Osteoblast (primary cell): ENCODE measurements at places on chromosomes 11 and 22.
A peak's percentile ranks its signal among the peaks of the same experiment; 100 is the strongest.

- DNase-seq = no peak
These were observed 1349.5 kb downstream of the BRD1 start for GRCh38 chr22:48478124-48478523.

DNA sequence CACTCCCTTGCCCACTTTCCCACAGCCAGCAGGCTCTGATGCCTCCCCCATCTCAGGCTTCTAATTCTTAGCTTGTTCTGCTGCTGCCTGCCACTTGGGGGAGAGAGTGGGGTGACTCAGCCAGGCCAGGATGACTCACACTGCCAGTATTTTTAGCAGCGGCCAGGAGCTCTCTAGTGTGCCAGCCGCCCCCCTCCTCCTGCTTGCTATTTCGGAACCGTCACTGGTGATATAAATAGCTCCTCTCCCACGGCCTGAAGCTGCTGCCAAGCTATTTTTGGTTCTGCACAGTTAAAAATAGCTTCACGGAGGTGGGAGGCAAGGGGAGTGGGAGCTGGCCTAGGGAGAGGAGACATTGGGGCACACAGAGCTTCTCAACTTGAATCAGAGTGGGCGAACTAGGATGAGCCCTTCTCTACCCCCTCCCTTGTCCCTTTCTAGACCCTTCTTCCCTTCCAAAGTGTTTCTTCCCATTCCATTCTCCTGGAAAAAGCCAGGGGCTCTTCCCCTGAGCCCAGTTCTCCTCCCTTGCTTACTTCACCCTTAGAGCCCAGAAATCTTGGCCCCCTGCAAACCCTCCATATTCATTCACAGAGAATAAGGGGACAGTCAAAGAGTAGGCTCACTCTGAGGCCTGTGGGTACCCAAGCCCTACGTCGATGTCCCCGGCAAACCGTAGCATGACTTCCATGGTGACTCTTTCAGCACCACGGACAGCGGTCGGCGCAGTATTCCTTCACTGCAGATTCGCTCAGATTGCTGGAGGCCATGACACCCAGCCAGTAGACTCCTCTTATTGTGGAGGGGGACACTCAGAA is 2.5 kb upstream of the NPAS4 start:
- peak; percentile 99 for DNase-seq

DNA sequence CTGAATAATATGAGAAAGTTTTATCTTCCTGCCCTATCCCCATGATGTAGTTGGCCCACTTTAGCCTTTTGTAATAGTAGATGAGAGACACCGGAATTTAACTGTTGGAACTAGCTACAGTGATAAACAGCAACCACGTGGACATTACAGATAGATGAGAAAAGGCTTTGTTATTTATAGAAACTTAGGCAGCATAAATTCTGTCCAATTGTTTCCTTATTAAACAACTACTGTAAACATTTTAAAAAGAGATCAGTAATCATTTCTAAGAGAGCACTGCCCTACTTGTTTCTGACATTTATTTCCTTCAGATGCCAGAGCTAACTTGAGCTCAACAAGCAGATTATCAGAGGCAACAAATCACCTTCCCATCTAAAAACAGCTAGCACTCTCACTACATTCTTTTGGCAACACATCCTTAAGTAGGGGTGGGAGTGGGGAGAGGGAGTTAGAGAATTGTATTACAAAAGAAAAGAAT is 63.1 kb downstream of the SOX6 start:
- no peak for DNase-seq

- peak; percentile 94 for DNase-seq
These were observed 255 bp upstream of the SYNGR1 start for GRCh38 chr22:39349506-39349966.

GRCh38 chr22:35043252-35043933 is 22.6 kb upstream of the ISX start:
- DNase-seq = no peak

DNA sequence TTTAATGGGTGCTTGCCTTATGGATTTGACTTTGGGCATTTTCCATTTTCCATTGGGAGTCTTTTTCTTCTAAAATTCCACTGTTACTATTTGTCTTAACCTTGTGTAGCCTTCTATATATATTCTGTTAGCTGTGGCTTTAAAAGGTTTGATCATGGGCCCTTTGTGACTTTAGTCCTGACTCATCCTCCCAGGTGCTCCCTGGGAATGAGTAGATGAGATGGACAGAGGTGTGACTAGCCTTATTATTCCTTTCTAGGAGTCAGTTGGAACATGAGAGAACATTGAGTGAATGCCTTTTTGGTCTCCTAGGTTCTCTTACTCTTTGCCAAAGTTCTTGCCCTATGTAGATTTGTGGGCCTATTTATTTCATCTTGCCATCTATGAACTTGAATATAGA is 39.0 kb downstream of the DDX10 start:
- DNase-seq = no peak

DNA sequence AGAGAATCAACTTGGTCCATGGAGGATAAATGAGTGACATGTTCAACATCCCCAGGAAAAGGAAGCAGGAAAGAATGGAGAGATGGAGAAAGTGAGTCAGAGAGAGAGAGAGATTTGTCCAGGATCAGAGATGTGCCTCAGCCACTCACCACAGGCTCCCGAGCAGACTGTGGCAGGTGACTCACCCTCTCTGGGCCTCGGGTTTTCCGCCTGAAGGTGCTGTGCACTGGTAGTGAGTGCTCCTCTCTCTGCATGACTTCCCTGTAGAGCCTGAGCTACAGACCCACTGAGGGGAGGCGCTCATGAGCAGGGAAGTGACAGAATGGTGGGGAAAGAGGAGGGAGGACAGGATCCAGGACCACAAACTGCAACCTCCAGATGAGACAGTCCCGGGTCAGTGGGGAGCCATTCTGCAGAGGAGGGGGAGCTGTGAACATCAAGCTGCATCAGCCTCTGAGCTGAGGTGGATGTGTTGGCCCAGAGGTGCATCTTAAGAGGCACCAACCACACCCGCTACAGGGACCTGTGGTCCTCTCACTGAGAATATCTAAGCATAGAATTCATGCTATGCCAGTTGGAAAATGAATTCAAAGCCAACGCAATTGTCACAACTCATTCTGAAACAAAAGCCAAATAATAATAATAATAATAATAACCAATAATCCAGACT is 433.4 kb downstream of the BRD1 start:
- no peak for DNase-seq

DNA sequence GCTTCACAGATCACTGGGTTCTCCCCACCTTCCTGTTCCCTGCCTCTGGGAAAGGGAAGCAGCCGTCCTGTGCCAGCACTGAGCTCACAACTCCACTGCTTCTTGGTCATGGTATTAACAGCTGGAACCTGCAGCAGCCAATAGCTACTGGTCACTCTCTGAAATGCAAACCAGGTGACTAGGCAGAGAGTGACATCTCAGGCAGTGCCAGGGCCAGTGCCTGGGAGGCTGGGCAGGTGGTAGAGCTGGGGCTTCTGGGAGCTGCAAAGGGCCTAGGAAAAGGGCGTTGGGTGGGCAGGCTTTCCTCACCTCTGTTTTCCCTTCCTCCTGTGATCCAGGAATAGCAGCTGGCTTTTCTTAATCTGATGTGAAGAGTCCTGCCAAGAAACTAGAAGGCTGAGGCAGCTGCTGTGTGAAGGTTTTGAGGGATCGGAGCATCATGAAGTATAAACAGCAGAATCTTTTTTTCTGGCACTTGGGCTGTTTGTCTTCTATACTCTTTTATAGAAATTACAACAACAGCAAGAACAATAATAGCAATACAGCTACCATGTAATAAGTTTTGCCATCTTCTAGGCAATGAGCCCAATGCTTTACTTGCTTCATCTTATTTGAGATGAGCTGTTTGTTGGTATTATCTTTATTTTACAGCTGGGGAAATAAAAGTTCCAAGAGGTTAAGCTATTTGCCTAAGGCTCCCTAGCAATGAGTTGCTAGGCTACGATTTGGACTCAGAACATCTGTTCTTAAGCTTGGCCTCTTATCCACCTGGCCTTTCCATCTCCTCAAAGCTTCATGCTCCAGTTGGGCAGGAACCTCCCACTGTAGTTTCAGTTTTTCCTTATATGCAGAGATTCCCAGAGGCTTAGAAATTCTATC is 22.0 kb upstream of the CD44 start:
- DNase-seq = peak; percentile 73

GRCh38 chr11:15976433-15977045 is 379.8 kb downstream of the SOX6 start:
- DNase-seq = no peak

- DNase-seq = no peak
These were observed 265.4 kb downstream of the MIAT start for GRCh38 chr22:26922806-26923205.

- DNase-seq = no peak
These were observed 19.5 kb downstream of the WNT11 start for GRCh38 chr11:76186776-76187279.

- DNase-seq = no peak
These were observed 115.7 kb downstream of the ENTHD1 start for GRCh38 chr22:39777716-39778454.

- DNase-seq = no peak
These were observed 6.1 kb upstream of the CD59 start for GRCh38 chr11:33742249-33742851.

DNA sequence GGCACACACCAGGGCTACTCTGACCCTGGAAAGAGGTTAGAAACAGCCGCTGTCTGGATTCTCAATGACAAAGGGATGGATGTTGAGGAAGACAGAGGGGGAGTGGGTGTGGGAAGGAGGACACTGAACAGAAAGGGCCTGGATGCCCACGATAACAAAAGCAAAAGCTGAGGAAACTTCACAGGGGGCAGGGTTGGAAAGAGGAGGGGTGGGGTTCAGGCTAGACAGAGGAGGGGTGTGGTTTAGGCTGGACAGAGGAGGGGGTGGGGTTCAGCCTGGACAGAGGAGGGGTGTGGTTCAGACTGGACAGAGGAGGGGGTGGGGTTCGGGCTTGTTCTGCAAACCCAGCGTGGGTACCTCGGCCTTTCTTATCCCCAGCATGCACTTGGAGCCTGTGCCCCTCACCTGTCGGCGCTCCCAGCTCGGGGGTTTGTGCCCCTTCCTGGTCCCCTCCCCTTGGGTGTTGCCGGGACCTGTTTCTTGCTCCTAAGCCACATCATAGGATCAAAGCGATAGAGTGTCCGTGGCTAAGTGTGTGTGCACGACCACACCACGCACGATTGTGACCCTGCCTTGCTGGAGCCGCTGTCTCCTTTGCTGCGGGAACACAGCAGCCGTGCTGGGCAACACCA is 75.6 kb downstream of the BRD1 start:
- no peak for DNase-seq

GRCh38 chr22:35678836-35679235 is 30.6 kb downstream of the APOL6 start:
- no peak for DNase-seq
